Chondrocyte (in vitro differentiated cells): ENCODE measurements at places on chromosomes 7 and 10. TPM values are rescaled to one million over a fixed set of nuclear protein-coding genes. Genes with fewer than 3 reads are reported as not detected.

GRCh38 chr7:101241015-101241363 lies 3.4 kb upstream of the CLDN15 start:
- no peak for DNase-seq

GRCh38 chr10:78357141-78358063 lies 323.7 kb downstream of the RPS24 start:
- DNase-seq, result no peak

GRCh38 chr7:132440151-132440550 lies 136.1 kb downstream of the PLXNA4 start:
- no peak for DNase-seq

The PAX4 gene
- total RNA-seq, result not detected in 3 replicates

DNA sequence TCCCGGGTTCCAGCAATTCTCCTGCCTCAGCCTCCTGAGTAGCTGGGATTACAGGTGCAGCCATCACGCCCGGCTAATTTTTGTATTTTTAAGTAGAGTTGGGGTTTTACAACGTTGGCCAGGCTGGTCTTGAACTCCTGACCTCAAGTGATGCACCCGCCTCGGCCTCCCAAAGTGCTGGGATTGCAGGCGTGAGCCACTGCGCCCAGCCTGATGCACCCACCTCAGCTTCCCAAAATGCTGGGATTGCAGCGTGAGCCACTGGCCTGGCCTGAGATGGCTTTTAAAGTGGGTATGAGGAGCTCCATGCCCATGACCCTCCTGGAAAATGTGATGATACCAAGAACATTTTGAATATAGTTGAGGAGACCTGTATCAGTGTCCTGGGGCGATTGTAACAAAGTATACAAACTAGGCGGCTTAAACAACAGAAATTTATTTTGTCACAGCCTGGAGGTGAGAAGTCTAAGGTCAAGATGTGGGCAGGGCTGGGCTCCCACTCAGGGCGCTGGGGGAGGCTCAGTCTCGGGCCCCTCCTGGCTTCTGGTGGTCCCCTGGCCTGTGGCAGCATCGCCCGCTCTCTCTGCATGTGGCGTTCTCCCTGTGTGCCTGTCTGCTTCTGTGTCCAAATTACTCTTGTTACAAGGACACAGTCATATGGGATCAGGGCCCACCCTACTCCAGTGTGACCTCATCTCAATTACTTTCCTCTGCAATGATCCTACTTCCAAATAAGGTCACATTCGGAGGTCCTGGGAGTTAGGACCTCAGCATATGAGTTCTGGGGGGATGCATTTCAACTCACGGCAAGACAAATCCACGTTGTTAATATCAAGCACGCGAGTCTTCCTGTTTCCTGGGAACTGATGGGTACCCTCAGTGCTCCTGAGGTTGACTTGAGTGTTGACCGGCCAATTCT lies 108.8 kb downstream of the ACTR3B start:
- DNase-seq, result peak; percentile 35

The BTBD16 gene
- 0.10 to 0.29 TPM in 2 of 3 replicates, not detected in the other for total RNA-seq

DNA sequence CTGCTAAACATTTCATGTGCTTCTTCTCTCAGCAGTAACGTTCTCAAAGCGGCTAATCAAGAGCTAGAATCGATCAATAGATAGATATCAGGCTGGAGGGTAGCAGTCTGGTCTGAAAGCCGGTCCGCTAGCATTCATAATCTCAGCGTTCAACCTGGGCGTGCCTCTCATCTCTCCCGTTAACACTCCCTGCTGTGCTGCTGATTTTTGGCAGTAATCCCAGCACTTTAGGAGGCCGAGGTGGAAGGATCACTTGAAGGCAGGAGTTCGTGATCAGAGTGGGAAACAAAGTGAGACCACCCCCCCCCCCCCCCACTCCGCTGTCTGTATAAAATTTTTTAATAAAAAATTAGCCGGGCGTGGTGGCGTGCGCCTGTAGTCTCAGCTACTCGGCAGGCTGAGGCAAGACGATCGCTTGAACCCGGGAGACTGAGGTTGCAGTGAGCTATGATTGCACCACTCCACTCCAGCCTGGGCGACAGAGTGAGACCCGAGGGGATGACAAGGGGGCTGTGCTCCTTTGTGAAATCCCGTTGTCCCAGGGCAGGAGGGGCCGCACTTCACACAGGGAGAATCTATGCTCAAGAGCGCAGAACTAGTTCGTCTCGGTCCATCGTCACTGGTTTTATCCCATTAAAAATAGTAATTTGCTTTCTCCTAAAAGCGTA lies 624 bp upstream of the CEP55 start:
- no peak for DNase-seq

- DNase-seq, result no peak
Measured at GRCh38 chr7:133570321-133570720, 317.4 kb downstream of the EXOC4 start.

DNA sequence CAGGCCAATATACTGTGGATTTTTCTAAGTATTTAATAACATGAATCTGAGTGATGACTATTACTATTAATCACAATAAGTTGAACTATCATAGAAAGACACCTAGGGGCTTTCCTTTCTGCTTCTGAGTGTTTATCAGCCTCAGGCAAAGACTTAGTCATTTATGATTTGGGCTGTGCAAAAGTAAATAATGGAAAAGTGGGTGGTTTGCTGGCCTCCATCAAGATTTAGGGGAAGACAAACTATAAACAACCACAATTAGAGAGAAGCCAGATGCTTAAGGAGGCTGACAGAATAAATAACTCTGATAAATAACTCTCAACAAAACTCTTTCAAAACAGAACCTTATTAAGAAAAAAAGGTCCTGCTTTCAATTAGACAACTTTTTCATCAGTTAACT lies 64.7 kb downstream of the MACC1 start:
- DNase-seq, result no peak

DNA sequence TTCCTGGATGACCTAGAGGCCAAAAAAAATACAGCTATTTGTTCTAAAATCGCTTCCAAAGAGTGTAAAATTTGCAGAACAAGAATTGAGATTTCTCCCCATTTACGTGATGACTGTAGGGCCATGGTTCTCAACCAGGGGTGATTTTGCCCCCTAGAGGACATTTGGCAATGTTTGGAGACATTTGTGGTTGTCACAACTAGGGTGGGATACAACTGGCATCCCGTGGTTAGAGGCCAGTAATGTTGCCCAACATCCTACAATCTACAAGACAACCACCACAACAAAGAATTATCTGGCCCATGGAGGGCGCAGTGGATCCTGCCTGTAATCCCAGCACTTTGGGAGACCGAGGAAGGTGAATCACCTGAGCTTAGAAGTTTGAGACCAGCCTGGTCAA lies 22.8 kb upstream of the MALSU1 start:
- DNase-seq, result no peak

- no peak for DNase-seq
Measured at GRCh38 chr7:158271646-158272045, 316.0 kb downstream of the PTPRN2 start.

- DNase-seq, result no peak
Measured at GRCh38 chr10:93715345-93715744, 13.0 kb upstream of the FRA10AC1 start.

The INMT gene
- total RNA-seq, result 5.6 to 73.2 TPM (median 70.1 TPM) in 3 replicates

GRCh38 chr10:10942441-10942840 lies 75.2 kb upstream of the CELF2 start:
- DNase-seq, result no peak

GRCh38 chr10:103960103-103960502 lies 6.8 kb upstream of the SLK start:
- no peak for DNase-seq
